ENCODE measurements at places on chromosomes 12 and 14. TPM values are rescaled to one million over a fixed set of nuclear protein-coding genes. Genes with fewer than 3 reads are reported as not detected.

Gene CLMN
- 4.5 TPM for total RNA-seq

Gene DHRS4
- 42.2 TPM for total RNA-seq

Gene GDF3
- total RNA-seq = not detected

Gene GRIP1
- 7.8 TPM for total RNA-seq

Gene SAMD4A
- total RNA-seq = 6.4 TPM

Gene LRTM2
- total RNA-seq = not detected

Gene TSPAN8
- total RNA-seq = 0.67 TPM

Gene FLVCR2
- 3.6 TPM for total RNA-seq

Gene SYCP3
- not detected for total RNA-seq

Gene PAPLN
- total RNA-seq = 7.8 TPM

Gene DNAH10
- 0.35 TPM for total RNA-seq

Gene HOXC9
- 14.1 TPM for total RNA-seq

Gene PTGER2
- 1.3 TPM for total RNA-seq

Gene ULK1
- total RNA-seq = 41.2 TPM

Gene LTB4R2
- 5.7 TPM for total RNA-seq

Gene MYO1A
- 0.17 TPM for total RNA-seq

Gene RDH16
- 0.09 TPM for total RNA-seq

Gene TSPAN19
- 0.18 TPM for total RNA-seq

Gene MYL2
- 0.25 TPM for total RNA-seq

Gene TEX52
- not detected for total RNA-seq

Gene NINJ2
- total RNA-seq = 0.49 TPM

Gene REP15
- 0.12 TPM for total RNA-seq

Gene KRT85
- total RNA-seq = not detected

Gene DHRS2
- 5.7 TPM for total RNA-seq

Gene INSM2
- total RNA-seq = 0.08 TPM

Gene RIC8B
- total RNA-seq = 6.2 TPM

Data from A549 treated with RU486 at 1 μM for 4 hours (cell line).